ENCODE measurements at places on chromosomes 7 and 10. TPM values are rescaled to one million over a fixed set of nuclear protein-coding genes. Genes with fewer than 3 reads are reported as not detected.
A peak's percentile ranks its signal among the peaks of the same experiment; 100 is the strongest.

DNA sequence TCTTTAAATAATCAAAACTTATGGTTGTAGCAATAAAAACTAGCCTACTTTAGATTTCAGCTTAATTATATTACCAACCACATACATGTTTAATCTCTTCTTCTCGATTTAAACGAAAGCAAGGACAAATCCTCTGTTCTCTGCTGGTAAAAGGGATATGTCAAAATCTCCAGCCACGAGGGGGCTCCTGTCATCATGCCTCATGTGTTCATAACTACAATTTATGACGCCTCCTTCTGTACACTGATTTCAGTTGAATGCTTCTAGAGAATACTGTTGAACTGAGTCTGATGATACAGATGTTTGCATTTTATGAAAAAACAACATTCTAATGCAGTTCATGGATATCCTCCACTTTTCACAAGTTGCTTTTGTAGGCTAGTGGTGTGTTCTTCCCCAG is 220.0 kb upstream of the DPP6 start:
- no peak for DNase-seq

Gene ZNF736
- 24.5 TPM for total RNA-seq

GRCh38 chr7:94330269-94331020 is 64.2 kb upstream of the COL1A2 start:
- DNase-seq: no peak

- DNase-seq: no peak
Measured at GRCh38 chr10:5142199-5142598, 42.8 kb downstream of the AKR1C8 start.

Gene GPC2
- total RNA-seq: 4.8 TPM

Gene AGK
- total RNA-seq: 46.9 TPM

- DNase-seq: no peak
Measured at GRCh38 chr7:73721377-73721817, 1.9 kb upstream of the STX1A start.

DNA sequence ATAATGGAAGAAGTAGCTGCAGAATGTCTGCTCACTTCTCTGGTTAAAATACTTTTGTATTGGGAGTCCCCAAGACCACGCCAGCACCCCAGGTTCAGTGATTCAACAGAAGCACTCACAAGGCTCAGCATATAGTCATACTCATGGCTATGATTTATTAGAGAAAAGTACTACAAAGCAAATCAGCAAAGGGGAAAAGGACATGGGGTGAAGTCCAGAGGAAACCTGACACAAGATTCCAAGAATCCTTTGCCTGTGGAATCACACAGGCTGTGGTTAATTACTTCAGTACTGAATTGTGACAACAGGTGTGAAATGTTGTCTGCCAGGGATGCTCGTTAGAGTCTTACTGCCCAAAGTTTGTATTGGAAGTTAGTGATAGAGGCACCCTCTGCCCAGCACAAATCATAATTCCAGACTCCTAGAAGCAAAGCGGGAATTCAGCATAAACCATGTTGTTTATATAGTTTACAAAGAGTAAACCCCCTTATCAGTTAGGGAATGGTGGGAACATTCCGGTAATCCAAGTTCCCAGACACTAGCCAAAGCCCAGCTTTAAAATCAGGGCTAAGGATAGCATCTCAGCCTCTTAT is 79.4 kb downstream of the HYCC1 start:
- DNase-seq: no peak

Gene DIP2C
- 0.70 TPM for total RNA-seq

Gene GRIFIN
- total RNA-seq: not detected

Gene TAS2R5
- 0.91 TPM for total RNA-seq

DNA sequence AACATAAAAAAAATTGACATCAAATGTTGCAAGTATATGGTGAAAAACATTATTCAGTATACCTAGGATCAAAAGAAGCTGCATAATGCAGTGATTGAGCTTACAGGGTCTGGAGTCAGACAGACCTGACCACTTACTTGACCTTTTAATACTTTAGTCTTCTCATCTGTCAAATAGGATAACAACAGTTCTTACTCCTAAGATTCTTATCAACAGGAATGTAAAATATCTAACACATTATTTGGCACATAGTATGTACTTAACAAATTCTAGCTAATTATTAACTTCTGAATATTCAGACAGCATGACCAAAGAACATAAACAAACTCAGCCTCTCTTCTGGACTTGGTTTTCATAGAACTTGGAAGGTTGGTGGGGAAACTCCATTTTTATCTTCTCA is 45.6 kb upstream of the PIP4K2A start:
- no peak for DNase-seq

Gene SPDYE11
- total RNA-seq: not detected

DNA sequence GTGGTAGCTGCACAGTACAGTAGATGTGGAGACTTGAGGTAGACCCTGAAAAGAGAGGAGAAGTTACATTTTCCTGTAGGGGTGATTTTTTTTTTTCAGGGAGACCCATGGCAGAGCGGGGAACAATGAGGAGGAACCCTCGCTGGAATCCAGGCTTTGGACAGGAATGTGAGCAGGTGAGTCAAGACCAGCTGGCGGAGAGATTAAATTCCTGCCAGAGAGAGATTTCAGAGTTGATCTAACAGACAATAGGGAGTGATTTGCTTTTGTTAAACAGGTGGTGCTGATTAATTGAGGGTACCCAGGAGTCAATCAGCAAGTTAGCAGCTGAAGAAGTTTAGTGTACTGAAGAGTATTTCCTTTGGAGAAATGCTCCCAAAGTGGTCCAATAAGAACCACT is 41.6 kb upstream of the MINDY3 start:
- no peak for DNase-seq

DNA sequence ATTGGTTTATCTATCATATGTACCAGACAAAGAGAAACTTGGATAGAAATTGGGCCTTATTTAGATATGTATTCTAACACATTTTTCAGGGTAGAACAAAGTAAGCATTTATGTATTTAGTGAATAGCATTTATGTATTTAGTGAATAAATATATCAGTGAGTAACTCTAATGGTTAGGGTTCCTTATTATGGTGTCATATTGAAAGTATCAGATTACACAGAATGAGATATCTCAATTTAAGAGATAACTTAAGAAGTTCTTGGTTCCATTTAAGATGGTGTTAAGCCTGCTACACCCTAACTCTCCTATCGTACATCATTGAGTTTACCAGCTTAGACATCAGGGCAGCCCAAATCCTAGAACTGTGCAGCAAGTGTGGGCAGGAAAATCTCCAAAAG is 35.9 kb upstream of the DMTF1 start:
- DNase-seq: no peak

GRCh38 chr7:105972276-105972675 is 9.2 kb downstream of the CDHR3 start:
- DNase-seq: no peak

Gene TMEM273
- total RNA-seq: 98.2 TPM

Gene NKX1-2
- not detected for total RNA-seq

DNA sequence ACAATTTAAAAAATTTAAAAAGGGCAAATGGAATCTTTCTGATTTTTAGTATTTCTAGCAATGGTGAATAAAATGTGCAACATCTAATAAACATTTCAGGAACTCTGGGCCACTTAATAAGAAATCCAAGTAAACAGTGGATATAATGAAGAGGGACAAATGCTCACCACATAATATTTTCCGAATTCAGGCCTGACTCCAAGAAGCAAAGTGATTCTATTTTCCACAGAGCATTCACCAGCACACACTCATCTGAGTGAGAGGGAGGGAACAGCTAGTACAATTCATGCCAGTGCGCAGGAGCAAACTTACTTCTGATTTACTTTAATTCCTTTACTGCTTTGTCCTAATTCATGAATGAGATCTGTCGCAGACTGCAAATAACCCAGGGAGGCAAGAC is 10.1 kb downstream of the NPVF start:
- no peak for DNase-seq

Gene MSMB
- total RNA-seq: not detected

DNA sequence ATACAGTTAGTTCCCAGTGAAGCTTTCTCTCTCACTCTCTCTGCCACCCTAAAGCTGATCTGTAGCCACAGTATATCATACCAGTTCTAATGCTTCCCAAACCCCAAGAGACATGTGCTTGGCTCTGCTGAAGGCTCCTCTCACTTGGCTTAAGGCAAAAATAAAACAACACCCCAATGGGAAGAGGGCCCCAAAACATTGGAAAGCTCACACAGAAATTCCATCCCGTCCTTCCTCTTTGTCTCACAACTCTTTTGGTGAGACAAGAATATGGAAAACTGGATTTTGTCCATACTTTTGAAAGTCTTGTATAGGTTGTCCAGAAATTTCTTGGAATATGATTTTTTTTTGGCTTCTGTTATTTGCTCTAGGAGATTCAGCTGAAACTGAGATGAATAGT is 56.1 kb upstream of the WNT16 start:
- DNase-seq: no peak

GRCh38 chr7:3215624-3216585 is 85.1 kb upstream of the SDK1 start:
- DNase-seq: peak; percentile 6

Gene SLC4A2
- total RNA-seq: 94.6 TPM

- DNase-seq: no peak
Measured at GRCh38 chr7:27199849-27200760, at the start of gene HOXA13. TSS of gene HOXA13 (minus strand) at chr7:27200091. CDS start at chr7:27200077, 14 bp downstream.

Gene SPDYE6
- total RNA-seq: not detected
